ENCODE measurements at places on chromosomes 6 and 20.

- no peak for DNase-seq
These were observed 113.7 kb upstream of the F13A1 start for GRCh38 chr6:6434151-6434550.

DNA sequence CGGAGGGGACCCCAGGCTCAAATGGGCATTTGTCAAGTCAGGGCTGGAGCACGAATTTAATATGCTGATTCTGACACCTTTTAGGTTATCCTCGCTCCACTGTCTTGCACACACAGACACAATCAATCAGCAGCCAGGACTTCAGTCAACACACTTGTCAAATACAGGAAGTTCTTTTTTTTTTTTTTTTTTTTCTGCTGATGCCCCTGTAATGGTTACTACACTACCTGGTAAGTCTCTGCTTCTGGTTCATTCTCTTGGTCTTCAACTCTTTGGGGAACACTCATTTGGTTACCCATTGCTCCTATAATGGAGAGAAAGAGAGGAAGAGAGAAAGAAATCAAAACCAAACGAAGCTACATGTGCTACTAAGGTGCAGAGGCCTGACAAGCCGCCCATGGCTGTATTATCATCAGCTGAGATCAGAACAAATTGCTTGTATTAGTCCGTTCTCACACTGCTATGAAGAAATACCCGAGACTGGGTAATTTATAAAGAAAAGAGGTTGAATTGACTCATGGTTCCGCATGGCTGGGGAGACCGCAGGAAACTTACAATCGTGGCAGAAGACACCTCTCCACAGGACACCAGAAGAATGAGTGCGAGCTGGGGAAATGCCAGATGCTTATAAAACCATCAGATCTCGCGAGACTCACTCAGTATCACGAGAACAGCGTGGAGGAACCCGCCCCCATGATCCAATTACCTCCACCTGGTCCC lies 11.8 kb downstream of the BCAS1 start:
- DNase-seq = no peak

DNA sequence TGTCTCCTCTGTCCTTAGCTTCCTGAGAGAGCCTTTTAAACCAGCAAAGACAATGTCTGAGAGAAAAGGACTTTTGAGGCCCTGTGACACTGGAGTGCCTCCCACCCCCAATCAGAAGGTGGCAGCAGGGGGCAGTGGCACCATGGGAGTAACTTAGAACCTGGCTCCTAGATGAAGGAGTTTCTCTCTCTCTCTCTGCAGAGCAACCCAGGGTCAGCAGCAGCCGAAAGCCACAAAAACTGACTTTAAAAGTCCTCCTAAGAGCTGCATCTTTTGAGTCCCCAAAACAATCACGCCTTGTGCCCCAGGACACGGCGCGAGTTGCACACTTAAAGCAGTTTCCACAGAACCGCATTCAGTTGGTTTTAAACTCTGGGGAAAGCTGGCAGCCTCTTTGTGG lies 5.3 kb upstream of the TCP11 start:
- DNase-seq = no peak

- no peak for DNase-seq
These were observed 16.8 kb downstream of the CEP250 start for GRCh38 chr20:35472209-35472608.

DNA sequence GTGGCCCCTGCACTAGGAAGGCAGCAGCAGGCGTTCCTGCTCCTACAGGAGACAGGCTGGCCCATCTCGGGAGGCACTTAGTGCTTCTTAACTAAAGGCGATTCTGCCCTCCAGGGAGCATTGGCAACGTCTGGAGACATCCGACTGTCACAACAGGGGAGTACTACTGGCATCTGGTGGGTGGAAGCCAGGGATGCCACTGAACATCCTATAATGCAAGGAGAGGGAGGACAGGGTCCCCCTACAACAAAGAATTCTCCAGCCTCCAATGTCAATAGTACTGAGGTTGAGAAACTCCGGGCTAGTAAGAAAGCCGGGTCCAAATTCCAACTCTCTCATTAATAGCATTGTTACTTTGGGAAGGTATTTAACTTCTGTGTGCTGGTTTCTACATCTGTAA lies 119.4 kb upstream of the ARMC2 start:
- DNase-seq = no peak

GRCh38 chr20:53262365-53262764 lies 290.2 kb downstream of the TSHZ2 start:
- DNase-seq = no peak

GRCh38 chr20:53402233-53403005 lies 191.2 kb downstream of the ZNF217 start:
- peak; percentile 6 for DNase-seq

- no peak for DNase-seq
These were observed 11.3 kb upstream of the CYP24A1 start for GRCh38 chr20:54184904-54185626.

DNA sequence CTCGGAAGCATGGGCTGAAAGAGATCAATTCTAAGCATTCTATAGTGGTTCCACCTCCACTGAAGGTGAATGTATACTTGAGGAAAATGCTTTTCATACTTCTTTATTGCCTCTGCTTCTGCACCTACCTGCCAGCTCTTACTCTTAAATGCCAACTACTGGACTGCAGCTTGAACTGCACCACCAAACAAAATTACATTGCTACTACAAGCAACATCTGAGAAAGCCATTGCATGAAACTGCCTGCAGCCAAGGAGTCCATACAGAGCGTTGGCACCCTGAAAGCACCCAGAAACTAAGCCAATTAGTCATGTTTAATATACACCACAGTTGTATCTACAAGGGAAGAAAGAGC lies 440.9 kb downstream of the BTBD3 start:
- no peak for DNase-seq

- DNase-seq = no peak
These were observed 180.3 kb downstream of the ANKRD60 start for GRCh38 chr20:58048096-58048702.

- DNase-seq = no peak
These were observed 798.3 kb upstream of the SLC35B3 start for GRCh38 chr6:9233686-9234085.

GRCh38 chr6:6225885-6226529 lies 94.5 kb downstream of the F13A1 start:
- DNase-seq = no peak

DNA sequence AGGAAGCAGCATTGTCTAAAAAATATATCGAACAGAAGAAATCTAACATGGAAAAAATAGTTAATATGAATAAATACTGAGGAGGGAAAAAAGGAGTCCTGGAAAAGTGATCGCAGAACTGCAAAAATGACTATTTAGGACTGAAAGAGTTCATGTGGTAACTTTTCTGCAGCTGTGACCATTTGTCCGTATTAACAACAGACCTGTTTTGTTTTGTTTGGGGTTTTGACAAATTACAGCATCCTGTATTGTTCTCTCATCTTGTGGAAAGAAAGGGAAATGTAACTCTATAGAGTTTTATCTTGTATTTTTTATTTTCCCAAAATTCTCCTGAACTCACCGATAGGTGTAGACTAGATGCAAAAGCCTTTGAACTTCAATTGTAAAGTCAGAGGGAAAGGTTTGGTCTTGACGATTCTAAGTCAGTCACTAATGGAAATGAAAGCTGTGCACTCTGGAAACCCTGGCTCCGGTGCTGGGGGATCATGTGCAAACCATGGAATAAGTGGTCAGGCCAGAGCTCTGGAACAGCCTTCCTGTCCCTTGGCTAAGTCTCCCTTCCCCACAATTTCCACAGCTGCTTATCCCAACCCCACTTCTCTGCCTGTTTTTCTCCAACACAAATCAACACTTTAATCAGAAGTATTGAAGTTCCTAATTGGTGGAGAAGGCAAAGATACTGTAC lies 51.2 kb upstream of the MARCKS start:
- no peak for DNase-seq

DNA sequence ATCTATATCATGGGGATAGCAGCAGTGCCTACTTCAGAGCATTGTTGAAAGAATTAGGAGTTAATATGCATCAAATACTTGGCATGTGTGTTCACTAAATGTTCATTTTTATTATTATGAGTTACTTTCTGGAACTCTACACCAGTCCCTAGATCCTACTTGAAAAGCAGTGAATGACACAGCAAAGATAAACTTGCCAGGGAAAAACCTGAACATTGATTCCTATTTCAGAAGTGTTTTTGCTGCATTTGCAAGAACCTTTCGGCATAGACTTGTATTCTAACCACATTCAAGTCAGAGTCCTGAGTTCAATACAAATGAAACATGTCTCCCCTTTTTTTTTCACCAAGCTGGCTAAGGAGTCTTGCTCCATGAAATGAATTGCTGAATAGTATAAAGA lies 187.4 kb upstream of the TAB2 start:
- no peak for DNase-seq
